Hindlimb muscle (tissue), 1 donor: ENCODE measurements at places on chromosomes 6 and 20.

DNA sequence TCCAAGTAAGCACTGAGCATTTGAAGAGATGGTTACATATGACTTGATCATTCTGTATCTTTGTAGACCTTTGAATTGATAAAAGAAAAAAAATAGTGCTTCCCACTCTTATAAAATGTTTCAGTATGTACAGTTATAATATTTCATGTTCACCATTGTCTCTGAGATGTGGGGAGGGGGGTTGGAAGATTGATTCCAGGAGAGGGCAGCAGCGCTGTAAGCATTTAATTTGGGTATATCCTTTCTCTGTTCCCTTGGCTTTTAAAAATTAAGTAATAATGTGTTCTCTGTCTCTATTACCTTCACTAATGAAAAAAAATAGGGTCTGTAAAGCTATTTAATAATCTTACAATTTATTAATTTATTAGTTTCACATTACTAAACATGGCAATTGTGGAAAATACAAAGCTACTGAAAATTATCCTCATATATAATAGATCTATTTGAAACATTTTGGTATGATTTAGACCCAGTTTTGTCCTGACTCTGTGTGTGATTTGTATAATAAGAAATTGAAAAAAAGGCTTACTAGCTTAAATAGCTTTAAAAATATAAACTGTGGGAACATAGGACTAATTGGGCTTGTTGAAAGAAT, 341.2 kb downstream of the CDKAL1 start:
- DNase-seq: peak; percentile 30

DNA sequence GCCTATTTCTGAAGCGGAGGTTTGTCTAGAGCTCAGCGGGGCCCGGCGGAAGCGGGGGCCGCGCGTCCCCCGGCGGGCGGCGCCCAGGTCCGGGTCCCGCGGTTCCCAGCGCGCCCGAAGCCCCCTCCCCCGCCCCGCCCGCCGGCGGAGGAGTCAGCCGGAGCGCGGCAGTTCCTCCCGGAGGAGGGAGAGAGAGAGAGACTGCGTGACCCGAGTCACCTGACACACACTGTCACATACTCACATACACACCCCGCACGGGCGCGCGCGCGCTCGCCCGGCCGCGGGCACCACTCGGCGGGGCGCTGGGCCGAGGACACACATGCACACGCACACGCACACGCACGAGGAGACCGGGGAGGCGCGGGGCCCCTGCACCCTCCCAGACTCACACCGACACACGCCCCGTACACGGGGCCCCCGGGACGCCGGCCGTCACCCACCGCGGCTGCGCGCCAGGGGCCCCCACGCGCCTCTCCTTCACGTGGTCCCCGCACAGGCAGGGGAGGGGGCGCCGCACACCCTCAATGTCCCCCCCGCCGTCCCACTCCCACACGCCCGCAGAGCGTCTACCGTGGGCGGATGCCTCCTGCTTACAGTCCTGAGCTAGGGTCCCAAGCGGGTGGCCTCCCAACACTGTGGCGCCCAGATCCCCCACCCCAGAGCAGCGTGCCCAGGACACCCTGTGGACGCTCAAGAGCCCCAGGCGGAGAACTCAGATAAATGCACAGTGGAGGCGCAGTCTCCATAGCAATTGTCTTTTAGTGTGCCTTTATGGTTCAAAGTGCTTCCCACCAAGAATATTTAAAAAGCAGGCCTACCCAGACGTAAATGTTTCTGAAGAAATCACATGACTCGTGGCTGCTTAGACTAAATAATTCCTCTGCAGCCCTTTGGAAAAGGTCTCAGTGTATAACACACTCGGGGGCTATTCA, at the start of gene RRAGD:
TSS of gene RRAGD (minus strand) at position 203 of the 935 bp plus-strand sequence. CDS start 280 bp downstream, outside the sequence.
- peak; percentile 62 for DNase-seq

- no peak for DNase-seq
Measured at GRCh38 chr6:67184405-67184804, 1450.7 kb upstream of the ADGRB3 start.

GRCh38 chr6:44761046-44761445, 373.5 kb downstream of the CDC5L start:
- DNase-seq: no peak
